CD4-positive, alpha-beta memory T cell (primary cell): ENCODE measurements at places on chromosomes 1 and 21. TPM values are rescaled to one million over a fixed set of nuclear protein-coding genes. Genes with fewer than 3 reads are reported as not detected.

The PLA2G2C gene
- not detected for polyA plus RNA-seq

- H3K27me3 ChIP-seq, result no peaks in the 10 kb centered on the region
- DNase-seq, result peak; percentile 15
- no peak overlapping the region for H3K4me3 ChIP-seq
- no peak overlapping the region for H3K27ac ChIP-seq
- H3K36me3 ChIP-seq, result no peaks in the 10 kb centered on the region
Observed at GRCh38 chr1:153355445-153356071, 2.1 kb upstream of the S100A9 start.

GRCh38 chr1:43447891-43448708, 5.6 kb downstream of the HYI start:
- peaks cover 59% of the 10 kb centered on the region for H3K36me3 ChIP-seq
- H3K27me3 ChIP-seq, result no peaks in the 10 kb centered on the region
- H3K4me3 ChIP-seq, result no peak overlapping the region
- H3K27ac ChIP-seq, result no peak overlapping the region
- no peak for DNase-seq
- peaks cover 5% of the 10 kb centered on the region for H3K4me1 ChIP-seq

DNA sequence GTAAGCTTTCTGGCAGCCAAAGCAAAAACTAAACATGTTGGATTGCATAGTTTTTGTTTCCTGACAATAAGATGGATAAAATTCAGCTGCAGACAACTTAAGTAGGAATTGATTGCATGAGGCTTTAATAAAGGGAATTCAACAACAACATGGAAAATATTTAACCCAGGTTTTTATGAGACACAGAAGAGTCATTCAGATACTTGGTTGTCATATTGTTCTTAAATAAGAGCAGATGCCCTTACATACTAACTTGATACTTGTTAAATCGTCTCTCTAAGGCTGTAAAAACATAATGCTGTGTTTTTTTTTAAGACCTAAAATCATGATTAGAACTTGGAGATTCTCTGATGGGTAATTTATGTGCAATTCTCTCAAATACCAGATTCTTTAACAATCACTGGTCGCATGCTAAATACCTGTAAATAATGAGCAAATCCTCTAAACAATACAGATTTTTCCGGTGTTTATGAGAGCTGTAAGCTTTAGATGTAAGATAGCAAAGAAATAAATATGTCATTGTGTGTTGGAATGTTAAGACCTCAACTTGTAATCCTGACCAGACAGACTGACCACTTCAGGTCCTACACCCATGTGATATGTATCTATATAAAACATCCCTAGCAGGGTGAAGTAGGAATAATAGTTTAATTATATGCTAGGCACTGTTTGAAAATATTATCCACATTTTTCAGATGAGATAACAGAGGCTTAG, 37.8 kb upstream of the CD34 start:
- no peaks in the 10 kb centered on the region for H3K36me3 ChIP-seq
- DNase-seq, result no peak
- H3K27me3 ChIP-seq, result no peaks in the 10 kb centered on the region
- H3K4me1 ChIP-seq, result no peaks in the 10 kb centered on the region
- no peak overlapping the region for H3K27ac ChIP-seq

GRCh38 chr1:231387770-231388669, 34.1 kb downstream of the EGLN1 start:
- no peak for DNase-seq
- no peaks in the 10 kb centered on the region for H3K36me3 ChIP-seq
- H3K4me1 ChIP-seq, result peaks cover 3% of the 10 kb centered on the region
- no peak overlapping the region for H3K4me3 ChIP-seq
- H3K27ac ChIP-seq, result no peak overlapping the region

- peaks cover 11% of the 10 kb centered on the region for H3K4me1 ChIP-seq
- no peak overlapping the region for H3K4me3 ChIP-seq
- H3K27me3 ChIP-seq, result no peaks in the 10 kb centered on the region
- no peak for DNase-seq
- no peaks in the 10 kb centered on the region for H3K36me3 ChIP-seq
- H3K27ac ChIP-seq, result no peak overlapping the region
Observed at GRCh38 chr1:78145105-78145580, 99.4 kb downstream of the GIPC2 start.
